ENCODE measurements at places on chromosomes 4 and X. TPM values are rescaled to one million over a fixed set of nuclear protein-coding genes. Genes with fewer than 3 reads are reported as not detected.

The LANCL3 gene
- 0.16 TPM for total RNA-seq

DNA sequence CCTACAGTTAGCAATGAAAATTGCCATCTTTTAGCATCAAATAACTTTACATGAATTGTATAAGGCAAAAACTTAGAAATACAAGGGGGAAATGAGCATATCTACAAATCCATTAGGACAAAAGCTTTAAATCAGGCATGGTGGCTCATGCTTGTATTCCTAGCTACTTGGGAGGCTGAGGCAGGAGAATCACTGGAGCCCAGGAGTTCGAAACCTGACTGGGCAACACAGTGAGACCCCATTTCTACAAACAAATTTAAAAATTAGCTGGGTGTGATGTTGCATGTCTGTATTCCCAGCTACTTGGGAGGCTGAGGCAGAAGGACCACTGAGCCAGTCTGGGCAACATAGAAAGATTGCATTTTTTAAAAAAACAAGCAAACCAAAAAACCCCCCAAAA is 61.3 kb downstream of the EIF4E start:
- no peak for DNase-seq

- no peak for DNase-seq
These were observed 334.0 kb upstream of the NDST3 start for GRCh38 chr4:117700111-117700892.

DNA sequence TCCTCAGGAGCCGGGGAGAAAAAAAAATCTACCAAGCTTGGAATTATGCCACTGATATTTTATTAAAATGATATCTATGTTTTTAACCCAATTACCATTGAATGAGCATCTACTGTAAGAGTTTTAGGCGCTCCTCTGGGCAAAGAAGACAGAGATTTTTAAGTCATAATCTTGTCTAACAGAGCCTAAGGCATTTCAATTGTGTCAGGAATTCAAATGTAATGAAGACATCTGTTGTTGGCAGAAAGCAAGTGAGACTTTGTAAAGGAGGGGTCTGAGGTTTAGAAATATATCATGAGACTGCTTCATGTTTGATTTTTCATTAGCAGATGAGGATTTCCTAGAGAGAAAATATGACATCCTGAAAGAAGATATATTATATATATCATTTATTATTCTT is 1158.1 kb downstream of the FSTL5 start:
- DNase-seq, result no peak

- no peak for DNase-seq
These were observed 17.6 kb downstream of the GRIA3 start for GRCh38 chrX:123201720-123202119.

DNA sequence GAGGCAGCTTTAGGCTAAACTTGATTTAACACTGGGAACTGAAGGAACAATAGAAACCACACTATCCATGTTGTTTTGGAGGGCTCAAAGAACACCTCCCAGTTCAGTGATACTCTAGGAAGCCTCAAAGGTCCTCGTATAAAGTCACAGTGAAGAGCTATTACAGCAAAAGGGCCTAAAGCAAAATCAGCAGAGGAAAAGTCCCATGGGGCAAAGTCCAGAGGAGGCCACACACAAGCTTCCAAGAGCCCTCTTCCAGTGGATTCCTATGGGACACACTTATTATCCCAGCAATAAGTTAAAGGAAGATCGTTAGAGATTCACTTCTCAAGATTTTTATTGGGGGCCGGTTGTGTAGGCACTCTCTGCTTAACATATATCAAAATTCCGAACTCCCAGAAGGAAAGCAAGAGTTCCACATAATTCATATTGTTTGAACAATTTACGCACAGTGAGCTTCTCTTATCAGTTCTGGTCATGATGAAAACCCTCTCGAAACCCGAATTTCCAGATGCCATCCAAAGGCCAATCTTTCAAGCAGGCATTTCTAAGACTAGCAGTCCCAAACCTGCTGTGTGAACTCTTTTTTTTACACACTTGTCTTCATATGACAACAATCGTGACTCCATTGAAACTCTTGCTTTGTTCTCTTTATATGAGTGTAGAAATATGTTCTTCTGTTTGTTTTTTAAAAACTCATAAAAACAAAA is 53.7 kb downstream of the ANXA5 start:
- DNase-seq, result no peak

DNA sequence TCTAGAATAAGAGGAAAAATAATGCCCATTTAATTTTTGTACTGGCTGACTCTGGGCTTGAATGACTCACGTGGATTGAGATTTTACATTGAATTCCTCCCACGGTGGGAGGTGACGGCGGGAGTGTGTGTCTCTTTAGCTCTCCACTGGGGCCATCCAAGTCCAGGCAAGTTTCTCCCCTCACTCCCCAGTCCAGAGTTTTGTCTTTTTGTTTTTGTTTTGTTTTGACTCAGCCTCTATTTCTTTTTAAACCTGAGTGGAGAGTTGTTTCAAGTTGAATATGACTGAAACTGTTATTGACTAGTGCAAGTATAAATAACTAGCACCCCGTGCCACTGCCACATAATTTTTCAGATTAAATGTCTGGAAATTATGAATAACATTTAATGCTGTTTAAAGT is 13.6 kb downstream of the CHST7 start:
- no peak for DNase-seq

DNA sequence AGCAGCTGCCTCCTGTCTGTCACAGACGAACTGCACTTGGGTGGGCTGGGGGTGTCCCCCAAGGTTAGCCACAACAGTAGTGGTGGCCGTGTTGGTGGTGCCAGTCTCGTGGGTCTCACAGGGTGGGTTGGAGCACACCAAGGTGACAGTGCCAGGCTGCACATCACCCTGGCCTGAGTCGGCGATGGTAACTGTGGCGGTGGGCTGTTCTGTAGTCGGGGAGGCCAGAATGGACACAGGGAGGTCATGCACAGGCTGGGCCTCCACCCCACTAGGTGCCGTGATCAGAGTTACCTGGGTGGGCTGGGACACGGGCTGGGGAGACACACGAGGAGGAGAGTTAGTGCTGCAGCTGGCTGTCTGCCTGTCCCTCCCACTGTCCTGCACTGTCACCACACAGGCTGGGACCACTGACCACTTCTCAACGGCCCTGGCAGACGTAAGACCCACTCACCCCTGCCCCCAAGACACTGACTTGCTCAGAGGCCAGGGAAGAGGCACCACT is 10.8 kb upstream of the RENBP start:
- no peak for DNase-seq

GRCh38 chrX:143461606-143462005 is 55.7 kb downstream of the SPANXN3 start:
- DNase-seq, result no peak

DNA sequence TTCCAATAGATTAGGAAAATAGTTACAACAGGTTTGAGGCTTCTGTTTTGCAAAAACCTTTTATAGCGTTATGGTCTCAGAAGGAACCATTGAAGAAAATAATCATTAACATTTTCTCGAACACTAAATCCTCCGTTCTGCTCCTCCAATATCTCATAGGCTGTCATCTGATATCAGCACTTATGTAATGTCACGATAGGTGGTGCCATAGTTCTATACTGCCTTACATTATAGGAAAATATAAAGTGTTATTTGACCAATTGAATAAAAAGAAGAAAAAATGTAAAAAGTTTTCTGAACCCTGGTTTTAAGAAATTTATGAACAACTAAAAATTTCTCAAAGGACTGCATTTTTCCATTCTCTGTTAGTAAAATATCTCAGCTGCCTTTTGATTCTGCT is 291.4 kb downstream of the RPA4 start:
- DNase-seq, result no peak

- DNase-seq, result no peak
These were observed 169.3 kb upstream of the FRMPD4 start for GRCh38 chrX:11968991-11969390.

- no peak for DNase-seq
These were observed 9.5 kb downstream of the CSTF2 start for GRCh38 chrX:100829730-100830129.

Measured in naive thymus-derived CD4-positive, alpha-beta T cell (primary cell).